ENCODE measurements at places on chromosomes 4 and X.
A peak's percentile ranks its signal among the peaks of the same experiment; 100 is the strongest.

DNA sequence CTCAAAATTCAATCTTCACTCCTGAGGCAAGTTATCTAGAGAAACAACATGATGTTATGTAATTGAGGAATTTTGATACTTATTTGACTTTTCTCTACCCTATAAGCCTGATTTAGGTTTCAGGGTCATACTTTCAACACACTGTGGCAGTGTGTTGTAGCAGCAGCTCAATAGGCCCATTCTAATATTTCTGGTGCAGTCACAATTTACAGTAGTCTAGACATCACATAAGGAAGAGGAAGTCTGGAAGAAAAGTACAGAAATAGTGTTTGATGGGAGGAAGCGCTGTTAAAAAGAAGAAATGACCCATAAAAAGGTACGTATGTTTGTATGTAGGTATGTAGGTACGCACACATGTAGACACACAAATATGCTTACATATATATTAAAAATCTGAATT is 194.3 kb downstream of the ARHGAP24 start:
- no peak for DNase-seq

- DNase-seq, result no peak
Measured at GRCh38 chr4:111847296-111848008, 297.8 kb upstream of the FAM241A start.

DNA sequence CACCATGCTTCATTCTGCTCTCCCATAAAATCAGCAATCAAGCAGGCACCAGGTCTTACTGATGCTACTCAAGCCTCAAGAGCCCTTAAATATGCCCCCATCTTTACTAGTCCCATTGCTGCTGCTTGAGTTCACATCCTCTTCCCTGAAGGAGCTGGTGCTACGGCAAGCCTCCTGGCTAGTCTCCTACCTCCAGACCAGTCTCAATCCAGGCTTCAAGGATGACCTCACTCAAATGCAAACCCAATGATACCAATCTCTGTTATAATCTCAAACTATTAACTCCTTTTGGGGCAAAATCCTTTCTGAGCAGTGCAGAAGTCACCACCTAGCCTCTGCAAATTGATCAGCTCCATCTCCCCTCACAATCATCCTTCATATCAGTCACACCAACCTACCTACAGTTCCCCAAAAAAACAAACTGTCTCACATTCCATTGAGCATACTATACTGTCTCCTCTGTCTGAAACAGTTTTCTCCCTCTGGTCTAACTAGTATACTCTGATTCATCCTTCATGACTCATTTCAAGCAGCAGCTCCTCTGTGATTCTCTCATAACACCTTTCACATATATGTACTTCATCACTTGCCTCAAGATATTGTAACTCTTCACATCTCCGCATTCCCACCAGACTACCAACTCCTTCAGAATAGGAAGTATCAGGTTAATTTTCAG is 30.0 kb downstream of the PAPSS1 start:
- no peak for DNase-seq

DNA sequence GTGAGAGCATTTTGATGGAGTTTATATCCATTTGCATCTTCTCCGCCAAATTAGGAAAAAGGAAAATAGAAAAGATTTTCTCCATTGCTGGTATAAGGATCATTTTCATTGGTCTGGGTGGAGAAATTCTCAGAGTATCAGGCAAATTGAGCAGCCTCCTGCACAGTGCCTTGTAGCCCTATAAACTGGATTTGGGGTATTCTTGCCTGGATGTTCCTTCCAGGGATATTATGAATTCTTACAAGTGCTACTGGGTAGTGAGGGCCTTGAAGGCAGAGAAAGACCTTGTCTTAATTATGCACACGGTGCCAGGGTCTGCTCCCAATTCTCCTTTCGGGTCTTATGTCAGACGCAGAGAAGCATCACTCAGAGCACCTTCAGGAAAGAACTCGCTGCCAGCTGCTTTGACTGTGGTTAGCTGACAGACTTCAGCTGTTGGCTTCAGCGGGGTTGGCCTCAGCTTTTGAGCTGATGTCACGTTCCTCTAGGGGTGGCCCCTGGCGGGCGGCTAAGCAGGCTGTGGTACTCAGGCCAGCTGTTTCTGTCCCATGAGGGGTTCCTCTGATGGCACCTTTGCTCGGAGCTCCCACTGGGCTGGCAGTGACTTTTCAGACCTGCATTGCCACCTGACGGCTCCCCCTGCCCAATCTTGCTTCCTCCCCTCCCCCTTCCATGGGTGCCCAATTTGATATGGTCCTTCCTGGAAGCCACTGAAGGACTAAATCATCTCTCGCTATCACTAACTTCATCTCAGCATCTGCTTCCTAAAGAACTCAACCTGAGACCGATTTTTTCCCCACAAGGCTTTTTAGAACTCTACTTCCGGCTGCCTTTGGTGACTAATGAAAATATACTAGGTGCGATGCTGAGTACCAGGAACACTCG is 519.5 kb downstream of the BCOR start:
- DNase-seq, result peak; percentile 27

DNA sequence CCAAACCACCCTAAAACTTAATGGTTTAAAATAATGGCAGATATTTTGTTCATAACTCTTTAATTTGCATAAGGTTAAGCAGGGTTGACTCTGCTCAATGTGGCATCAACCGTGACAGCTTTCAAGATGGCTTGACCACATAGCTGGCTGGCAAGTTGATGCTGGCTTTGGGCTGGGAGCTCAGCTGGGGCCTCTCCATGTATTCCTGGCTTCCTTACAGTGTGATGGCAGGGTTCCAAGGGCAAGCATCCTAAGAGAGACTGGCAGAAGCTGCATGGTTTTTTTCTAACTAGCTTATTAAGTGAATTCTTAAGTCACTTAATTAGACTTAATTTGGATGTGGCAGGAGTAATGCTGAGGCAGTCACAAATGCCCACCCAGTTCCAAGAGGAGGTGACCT is 4.5 kb downstream of the RP2 start:
- DNase-seq, result no peak

- no peak for DNase-seq
Measured at GRCh38 chr4:29175291-29175690, 1544.9 kb upstream of the PCDH7 start.

GRCh38 chr4:128450326-128451120 is 162.9 kb upstream of the PGRMC2 start:
- no peak for DNase-seq

DNA sequence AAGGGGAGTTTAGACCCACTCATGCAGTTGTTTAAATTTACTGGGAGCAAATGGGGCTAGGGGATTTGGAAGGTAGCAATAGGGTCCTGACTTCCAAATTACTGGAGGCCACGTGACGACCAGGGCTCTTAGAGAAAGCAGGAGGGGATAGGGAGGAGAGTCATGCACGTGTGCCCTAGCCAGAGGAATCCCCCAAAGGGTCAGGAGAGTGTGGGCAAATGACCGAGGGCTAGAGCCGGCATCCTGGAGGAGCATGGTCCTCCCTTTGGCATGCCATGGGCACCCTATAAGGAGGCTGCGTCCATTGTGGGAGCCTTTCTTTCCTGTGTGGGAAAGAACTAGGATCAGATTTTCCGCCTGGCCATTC is 25.5 kb upstream of the GPC4 start:
- DNase-seq, result no peak

DNA sequence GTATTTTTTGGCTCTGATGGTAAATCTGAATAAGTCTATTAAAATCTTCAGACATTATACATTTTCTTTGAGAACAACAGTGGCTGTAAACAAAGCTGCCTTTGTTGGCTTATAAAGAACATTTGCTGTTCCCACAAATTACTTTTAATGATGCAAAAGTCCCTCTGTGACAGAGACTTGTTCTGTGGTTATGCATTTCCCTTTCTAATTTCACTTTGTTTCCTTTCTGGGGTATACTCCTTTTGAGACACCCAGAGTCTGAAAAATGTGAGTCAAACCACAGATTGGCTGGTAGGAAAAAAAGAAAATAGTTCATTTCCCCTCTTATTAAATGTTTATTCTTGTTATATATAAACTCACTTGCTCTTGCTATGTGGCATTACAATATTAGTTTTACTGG is 402.4 kb downstream of the PACRGL start:
- DNase-seq, result no peak

- DNase-seq, result no peak
Measured at GRCh38 chrX:120791013-120791643, 84.5 kb downstream of the CT47B1 start.

DNA sequence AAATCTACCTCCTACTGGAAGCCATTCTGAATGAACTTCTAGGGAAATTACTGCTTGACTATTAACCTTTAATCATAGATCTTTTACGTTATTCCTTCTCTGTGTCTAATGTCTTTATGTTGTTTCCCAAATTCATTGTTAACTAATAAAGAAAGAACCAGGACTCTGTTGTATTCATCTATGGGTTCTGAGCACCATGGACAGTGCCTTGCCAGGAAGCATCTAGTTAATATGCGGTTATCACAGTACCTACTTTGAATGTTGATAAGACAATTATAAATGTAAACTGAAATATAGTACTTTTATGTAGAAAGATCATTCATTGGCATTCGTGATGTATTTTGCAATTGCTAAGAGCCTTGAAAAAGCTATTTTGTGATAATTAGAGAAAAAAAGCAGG is 23.8 kb downstream of the NWD2 start:
- DNase-seq, result no peak

DNA sequence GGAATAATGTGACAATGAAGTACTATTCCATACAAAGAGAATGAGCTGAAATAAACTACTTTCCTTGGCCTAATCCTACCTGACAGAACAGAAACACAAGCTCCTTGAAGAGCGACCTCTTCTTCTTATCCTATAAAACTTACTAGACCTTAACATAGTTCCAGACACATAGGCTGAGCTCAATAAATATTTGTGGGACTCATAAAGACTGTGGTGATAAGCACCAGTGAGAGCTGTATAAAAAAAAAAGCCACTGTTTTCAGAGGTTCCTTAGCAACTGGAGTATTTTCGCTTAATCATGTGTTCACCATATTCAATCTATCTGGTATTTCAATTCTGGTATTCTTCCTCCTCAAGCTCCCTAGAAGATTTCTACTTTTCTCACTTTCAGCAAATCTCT is 1129.6 kb downstream of the STPG2 start:
- DNase-seq, result no peak

DNA sequence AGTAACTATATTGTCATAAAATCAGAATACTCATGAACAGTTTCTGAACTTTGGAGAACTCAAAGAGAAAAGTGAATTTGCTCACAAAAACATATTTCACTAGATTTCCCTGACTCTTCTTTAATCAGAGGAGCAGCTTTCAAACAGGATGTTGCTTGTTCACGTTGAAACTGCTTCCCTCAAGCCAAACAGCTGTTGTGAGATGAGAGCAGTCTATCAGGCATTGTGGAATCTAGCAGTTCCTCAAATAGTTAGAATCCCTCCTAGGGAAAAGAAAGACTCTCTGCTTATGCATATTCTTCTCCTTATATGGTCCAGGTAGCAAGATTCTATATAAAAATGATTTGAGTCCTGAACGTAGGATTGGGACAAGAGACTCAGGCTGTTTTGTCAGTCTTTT is 1012.1 kb downstream of the FAM133A start:
- no peak for DNase-seq

DNA sequence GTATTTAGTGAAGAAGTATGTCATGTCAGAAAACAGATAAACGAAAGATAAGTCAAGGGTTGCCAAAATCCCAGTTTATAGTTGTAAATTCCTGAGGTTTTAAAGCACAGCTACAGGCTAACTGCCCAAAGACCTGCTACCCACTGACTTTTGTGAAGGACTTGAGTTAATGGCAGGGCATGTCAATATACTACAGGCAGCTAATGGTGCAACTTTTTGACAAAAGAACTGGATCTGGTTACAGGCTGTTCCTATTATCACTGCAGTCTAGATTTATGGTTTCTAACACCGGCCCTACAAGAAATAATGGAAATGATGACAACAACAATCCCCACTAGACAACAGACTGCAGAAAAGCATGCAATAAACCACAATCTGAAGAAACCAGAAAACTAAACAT is 6.4 kb downstream of the SCML2 start:
- no peak for DNase-seq

DNA sequence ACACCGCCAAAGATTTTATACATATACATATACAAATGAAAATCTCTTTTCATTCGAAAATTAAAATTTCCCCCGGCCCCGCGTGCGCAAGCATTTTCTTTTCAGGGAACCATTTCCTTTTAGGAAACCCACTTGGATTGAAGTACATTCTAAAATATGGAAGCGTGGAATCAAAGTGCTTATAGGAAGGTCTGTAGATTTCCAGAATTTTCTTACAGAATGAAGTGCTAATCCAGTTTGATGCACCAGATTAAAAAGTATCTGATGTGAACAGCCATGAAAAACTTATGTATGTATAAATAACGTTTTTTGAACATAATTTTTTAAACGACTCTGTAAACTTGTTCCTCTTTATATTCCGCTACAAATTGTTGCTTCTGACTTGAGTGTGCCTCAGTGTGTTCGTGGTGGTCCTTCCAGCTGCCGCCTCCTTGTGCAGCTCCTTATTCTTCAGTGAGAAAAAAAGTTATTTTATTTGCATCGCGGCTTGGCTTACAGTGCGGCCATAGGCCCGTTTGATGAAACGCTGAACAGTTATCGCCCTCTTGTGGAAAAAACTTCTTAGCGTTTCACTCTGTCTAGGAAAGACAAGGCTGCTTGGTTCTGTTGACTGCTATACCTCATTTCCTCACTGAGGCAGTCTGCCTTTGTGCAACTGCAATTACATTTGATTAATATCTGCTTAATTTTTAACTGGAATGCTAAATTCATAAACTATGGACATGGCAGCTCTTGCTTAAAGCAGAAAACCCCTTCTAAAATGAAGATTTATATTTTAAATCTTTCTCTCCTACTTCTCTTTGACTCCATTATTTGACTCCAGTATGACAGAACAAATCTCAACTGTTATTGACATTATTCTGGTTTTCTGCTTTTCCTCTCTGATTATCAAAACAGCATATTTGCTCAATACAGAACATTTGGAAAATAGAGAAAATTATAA is 4.7 kb upstream of the NKX6-1 start:
- DNase-seq, result no peak

- no peak for DNase-seq
Measured at GRCh38 chr4:13032936-13033335, 451.2 kb downstream of the RAB28 start.

GRCh38 chr4:67934628-67935027 is 28.7 kb downstream of the TMPRSS11A start:
- no peak for DNase-seq

DNA sequence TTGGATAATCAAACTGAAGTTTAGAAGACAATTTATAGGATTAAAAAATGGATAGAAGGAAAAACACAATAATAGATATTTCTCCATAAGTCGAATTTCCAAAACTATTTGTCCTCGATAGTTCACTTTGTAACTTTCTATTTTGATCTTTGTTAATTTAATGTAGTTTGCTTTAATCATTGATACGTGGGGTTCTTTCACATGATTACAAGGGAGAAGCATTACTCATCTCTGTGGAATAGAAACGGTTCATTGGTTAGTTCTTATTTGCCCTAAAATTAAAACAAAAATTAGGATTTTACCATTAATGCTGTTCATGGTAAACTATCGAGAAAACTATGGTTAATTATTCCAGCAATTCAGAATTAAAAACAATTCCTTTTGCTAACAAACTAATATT is 2.1 kb downstream of the TET2 start:
- DNase-seq, result no peak

GRCh38 chr4:139833151-139833910 is 167.7 kb downstream of the MGST2 start:
- no peak for DNase-seq
